ENCODE measurements at places on chromosomes 12 and 14.

GRCh38 chr12:110993434-110993833, 73.1 kb upstream of the MYL2 start:
- peak; percentile 13 for DNase-seq

DNA sequence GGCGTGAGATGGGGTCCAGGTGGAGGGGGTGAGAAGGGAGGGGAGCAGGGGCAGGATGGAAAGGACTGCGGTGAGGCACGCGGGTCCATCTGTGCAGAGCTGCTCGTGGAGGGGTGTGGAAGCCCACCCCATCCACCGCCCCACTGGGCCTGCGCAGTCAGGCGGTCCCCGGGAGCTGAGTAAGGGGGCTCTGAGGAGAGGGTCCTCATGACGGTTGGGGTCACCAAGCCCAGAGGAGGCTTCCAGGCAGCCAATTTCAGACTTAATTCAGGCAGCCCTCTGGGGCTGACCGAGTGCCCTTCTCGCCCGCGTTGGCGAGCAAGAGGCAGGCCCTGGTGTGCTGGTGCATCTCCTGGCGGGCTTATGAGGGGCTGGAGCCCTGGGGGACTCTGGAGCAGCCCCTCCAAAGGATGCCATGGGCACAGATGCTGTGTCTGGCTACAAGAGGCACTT, 115.5 kb downstream of the KIF26A start:
- DNase-seq: no peak

- no peak for DNase-seq
Measured at GRCh38 chr14:22531451-22532344, 57.3 kb downstream of the DAD1 start.

- no peak for DNase-seq
Measured at GRCh38 chr12:109147954-109148353, 31.6 kb downstream of the ACACB start.

DNA sequence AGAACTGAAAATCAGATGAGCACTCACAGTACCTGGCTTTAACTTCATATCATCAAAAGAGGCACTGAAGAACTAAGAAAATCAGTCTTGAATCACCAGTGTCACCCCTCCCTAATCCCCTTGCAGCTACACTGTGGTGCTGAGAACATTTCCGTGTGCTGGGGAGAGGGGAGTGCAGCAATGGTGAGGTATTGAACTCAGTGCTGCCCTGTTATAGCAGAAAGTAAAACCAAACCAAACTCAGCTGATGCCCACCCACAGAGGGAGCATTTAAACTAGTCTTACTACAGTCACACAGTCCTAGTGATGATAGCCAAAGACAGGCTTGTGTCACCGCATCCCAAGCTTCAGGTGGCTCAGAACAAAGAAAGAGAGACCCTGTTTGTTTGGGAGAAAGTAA, 122.1 kb downstream of the CPNE8 start:
- no peak for DNase-seq

DNA sequence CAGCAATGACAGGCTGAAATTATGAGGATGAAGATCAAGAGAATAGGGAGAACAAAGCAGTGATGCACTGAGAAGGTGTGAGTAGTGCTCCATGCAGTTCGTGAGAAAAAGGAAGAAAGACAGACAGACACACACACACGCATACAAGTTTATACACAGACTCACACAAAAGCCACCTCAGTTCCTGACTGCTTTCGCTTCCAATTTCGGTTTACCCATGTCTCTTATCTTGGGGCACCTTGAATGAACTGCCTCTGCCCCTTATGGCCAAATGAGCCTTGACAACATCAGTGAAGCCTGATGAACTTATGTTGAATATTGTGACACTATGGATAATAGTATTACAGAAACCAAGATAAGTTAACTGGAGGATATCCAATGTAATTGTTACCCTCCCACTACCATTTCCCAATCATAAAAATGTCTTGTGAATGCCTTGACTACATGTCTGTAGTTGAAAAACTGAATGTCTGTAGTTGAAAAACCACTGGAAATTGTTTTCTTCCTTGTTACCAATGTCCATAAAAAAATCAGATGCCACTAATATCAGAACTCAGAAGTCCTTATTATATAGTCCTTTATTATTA, 380.4 kb upstream of the DDHD1 start:
- DNase-seq: no peak

DNA sequence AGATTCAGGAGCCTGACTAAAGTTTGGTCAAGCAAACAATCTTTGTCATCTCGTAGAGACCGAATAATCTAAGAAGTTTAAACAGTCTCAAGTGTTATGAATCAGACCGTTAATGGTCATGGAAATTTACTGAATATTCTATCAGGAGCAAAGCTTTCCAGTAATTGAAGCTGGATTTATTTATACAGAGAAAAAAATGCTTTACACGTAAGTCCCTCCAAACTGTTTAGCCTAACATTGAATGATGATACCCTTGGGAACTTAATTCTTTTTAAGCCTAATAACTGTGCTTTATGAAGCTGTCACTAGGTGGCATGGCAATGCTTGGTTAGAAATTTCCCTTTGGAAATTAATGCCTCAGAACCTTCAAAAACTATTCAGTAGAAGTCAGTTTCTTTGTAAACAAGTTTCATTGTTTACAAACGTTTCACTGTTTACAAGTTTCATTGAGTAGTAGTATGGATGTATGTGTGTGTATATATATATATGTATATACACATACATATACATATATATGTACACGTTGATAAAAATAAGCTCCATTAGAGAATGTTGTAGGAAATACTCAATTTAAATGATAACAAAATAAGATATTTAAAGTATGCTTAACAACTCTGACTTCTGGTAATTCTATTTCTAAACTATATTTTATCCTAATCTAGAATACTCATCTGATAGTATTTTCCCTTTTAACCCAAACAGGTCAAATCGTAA, 32.1 kb downstream of the DEPDC4 start:
- DNase-seq: peak; percentile 41

DNA sequence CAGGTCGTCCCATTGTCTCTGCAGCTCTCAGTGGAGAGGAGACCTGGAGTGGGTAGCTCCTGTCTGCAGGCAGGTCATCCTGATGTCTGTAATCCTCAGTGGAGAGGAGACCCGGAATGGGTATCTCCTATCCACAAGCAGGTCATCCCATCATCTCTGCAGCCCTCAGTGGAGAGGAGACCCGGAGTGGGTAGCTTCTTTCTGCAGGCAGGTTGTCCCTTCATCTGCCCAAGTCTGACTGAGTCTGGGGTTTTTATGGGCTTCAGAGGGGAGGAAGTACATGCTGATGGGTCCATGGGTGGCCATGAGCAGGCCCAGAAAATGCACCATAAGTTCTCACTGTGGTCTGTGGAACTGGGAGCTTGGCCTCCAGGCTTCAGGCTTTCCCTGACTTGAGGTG, 28.9 kb upstream of the PAPLN start:
- no peak for DNase-seq

DNA sequence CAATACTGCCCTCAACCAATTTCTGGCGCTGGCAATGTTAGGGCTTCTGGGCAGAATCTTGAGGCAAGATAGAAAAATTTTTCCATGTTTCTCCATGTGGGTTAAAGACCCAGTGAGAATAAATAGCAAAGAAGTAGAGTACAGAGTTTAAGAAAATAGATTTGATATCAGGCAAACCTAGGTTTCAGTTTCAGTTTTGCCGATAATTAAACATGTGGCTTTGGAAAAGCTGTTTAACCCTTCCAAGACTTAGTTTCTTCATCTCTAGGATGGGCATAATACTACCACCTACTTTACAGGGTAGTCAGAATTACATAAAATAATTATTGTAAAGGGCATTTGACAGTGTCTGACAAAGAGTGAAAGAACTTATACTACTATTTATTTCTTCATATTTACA, 360.4 kb downstream of the PCNX1 start:
- DNase-seq: no peak

GRCh38 chr14:68623826-68624225, 169.0 kb downstream of the ZFP36L1 start:
- DNase-seq: no peak

- DNase-seq: no peak
Measured at GRCh38 chr12:79016181-79016580, 151.6 kb downstream of the SYT1 start.

GRCh38 chr14:92653162-92653651, 95.2 kb downstream of the LGMN start:
- DNase-seq: no peak

GRCh38 chr14:48435221-48435620, 759.8 kb upstream of the MDGA2 start:
- DNase-seq: no peak

- DNase-seq: peak; percentile 96
Measured at GRCh38 chr14:68520637-68521556, 272.0 kb downstream of the ZFP36L1 start.

- DNase-seq: peak; percentile 21
Measured at GRCh38 chr12:10607885-10608458, 5.4 kb downstream of the MAGOHB start.

- no peak for DNase-seq
Measured at GRCh38 chr14:89024691-89025090, 200.2 kb downstream of the TTC8 start.

DNA sequence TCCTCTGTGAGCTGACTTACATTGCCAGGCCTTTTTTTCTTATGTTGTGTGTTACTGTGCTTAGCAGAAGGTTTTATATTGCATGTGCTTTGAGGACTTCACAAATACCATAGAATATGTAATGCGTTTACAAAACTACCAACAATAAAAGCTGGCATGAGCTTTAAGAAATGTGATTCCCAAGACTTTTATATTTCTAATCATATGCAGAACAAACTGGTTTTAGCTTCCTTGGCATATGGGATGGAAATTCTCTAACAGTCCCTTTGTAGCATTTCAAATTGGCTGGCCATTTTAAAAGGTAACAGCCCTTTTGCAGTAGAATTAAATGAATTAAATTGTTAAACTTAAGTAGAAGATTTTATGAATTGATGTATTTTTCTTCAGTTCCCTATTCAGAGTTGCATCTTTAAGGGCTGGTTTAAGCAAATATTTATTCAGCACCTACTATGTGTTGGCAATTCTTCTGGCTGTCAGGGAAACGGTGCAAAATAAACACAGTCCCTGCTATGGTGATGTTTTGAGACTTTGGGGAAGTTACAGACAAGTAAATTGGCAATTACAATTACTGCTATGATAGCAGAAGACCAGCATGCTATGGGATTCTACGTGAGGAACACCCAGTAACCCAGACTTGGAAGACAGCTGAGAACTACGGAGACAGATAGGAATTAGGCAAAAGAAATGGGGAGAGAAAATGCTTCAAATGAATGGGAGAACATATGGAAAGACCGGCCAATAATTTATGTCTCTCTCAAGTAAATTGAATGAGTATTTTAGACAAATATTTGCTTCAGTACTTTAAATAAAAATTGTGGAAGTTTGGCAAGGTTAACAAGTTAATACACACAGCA, 446.4 kb downstream of the EGLN3 start:
- no peak for DNase-seq

DNA sequence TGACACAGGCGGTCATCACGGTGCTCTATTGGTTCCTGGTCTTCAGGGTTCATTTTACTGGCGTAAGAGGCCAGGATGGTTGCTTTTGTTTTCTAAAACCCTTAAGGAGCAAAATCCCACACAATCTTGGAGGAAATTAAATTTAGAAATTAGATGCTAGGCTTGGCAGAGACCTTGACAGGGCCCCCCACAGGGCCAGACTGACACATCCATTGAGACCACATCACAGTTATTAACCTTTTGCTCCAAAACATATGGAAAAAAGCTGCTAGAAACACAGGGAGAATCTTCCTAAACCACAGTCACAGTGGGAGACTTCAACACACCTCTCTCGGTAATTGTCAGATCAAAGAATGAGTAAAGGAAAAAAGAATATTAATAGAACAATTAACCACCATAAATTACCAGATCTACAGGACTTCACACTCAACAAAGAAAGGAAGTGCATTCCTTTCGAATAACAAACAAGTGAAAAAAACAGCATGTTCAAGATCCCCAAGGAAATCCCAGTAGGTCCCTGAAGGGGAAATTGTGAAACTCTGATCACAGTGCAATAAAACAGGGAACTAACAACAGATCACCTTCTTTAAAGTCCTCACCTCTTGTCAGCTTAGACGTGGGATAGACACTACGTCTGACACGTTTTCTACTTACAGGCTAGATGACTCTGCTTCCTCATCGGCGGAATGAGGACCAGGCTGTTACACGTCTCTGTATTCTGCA, 40.2 kb upstream of the TMEM179 start:
- no peak for DNase-seq

DNA sequence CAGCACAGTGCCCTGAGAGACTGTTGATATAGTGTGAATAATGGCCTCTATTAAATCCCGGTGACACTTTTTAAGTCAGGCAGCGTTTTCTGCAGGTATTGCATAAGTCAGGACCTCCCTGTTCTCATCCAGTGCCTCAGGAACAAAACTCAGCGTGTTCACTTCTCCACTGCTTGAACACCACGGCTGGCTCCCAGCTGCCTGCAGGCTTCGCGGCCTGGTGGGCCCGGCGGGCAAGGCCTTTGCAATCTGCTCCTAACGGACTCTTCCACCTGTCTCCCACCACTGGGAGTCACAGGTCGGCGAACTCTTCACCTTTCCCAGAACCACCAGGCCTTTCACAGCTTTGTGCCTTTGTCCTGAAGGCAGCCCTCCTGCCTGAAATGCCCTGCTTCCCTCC, 18.7 kb downstream of the RFX4 start:
- no peak for DNase-seq

DNA sequence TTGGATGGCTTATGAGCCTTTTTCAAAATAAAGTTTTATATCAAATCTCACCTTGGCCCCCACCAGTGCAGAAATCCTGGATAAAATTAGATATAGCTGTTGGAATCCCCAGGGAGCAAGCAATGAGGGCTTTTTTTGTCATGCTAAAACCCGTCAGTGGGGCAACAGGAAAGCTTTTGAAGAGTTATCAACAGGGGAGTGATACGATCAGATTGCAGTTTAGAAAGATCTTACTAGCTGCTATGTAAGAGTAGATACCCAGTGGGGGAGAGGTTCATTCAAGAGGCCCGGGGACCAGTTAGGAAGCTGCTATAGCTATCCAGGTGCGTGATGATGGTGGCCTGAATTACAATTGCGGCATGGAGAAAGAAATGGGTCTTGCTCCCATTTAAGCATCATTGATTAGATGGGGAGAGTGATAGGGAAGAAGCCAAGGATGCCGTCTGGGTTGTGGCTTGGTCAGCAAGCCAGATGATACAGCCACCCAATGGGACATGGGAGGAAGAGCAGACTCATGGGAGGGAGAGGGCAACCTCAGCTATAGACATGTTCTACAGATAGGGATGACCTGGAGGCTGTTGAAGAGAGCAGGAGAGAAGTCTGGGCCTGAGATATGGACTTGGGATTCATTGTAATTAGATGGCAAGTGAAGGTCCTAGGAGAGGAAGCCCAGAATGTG, 272.4 kb downstream of the DPF3 start:
- DNase-seq: no peak

- peak; percentile 78 for DNase-seq
Measured at GRCh38 chr12:55940065-55940732, 9.2 kb downstream of the DGKA start.

GRCh38 chr12:101780599-101780998, 41.3 kb upstream of the SYCP3 start:
- no peak for DNase-seq

- DNase-seq: no peak
Measured at GRCh38 chr14:102496958-102497744, 12.4 kb downstream of the ANKRD9 start.

DNA sequence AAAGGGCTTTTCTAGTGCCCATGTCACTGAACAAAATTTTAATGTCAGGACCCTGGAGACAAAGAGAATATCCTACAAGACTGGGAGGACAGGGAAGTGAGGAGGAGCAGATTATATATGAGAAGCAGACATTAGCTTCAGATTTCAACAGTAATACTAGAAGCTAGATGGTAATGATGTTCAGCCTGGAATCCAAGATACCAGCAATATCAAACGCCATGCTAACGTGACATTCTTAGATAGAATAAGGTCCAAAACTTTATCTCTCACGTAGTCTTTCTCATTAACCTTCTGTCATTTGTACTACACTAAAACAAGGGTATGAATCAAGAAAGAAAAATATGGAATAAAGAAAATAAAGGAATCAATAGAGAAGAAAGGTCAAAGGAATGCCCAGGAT, 18.7 kb downstream of the SOS2 start:
- no peak for DNase-seq
